ENCODE measurements at places on chromosomes 1 and 21.

- no peak for DNase-seq
Measured at GRCh38 chr1:150798525-150798924, 9.5 kb downstream of the CTSK start.

- no peak for DNase-seq
Measured at GRCh38 chr21:28025111-28025510, 967.6 kb downstream of the LTN1 start.

GRCh38 chr1:116671912-116672311 lies 4.4 kb upstream of the IGSF3 start:
- no peak for DNase-seq

- no peak for DNase-seq
Measured at GRCh38 chr1:117580882-117581281, 25.0 kb upstream of the TENT5C start.

DNA sequence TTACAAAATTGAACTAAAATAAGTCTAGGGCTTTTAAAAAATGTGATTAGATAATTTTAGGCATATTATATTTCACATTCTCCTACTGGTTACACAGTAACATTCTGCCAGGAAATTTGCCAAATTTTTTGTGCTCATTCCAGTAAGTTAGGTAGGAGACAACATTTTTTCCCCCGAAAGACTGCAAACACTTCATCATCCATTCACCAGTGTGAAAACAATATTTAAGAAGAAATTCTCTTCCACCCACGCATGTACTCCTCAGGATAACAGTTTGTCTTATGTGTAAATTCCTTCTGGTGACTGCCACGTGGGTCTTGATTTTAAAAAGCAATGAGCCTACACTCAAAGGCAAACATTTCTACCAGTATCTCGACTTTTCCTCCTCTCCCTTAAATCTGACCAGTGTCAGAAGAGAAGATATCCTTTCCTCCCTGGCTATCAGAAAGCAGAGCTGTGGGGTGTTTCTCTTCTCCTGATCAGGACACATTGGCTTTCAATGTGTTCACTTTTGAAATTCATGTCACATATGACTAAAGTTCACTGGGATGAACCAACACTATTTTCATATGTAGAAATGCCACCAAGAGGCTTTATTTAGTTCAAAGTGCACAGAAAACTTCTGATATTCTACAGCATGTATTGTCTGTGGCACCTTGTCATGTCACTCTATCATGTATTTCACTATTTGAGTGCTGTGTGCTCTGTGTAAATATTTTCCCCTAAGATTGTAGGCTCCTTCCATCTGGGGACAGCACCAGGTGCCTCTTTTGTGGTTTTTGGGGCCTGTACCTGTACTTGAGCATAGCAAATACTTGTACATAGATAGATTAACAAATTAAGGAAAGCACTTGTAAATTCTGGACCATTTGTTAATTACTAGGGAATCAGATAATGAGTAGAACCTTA lies 38.6 kb downstream of the LHX9 start:
- DNase-seq: no peak

DNA sequence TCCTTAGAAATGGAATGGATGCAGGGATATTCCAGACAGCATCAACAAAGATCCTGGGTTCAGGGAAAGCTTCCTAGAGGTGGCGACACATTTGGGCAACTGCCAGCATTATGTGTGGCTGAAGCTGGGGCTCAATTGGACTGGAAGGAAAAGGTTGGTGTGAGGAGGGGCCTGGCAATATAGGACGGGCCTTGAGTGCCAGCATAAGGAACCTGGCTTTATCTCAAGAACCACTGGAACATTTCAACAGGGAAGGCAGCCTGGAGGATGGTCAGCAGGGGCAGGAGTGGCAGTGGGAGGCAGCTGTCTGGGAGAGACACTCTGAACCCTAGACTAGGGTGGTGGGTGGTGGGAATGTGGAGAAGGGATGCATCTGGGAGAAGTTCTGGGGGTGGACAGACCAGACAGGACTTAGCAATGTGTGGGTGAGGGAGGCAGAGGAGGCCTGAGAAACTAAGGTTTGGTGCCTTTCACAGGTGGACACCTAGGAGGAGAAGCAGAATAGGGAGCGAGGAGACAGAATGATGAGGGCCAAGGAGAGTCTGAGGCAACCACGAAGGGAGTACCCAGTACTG lies 3.5 kb downstream of the SH3BGRL3 start:
- DNase-seq: no peak

- DNase-seq: no peak
Measured at GRCh38 chr1:7994827-7995226, 31.3 kb downstream of the ERRFI1 start.

DNA sequence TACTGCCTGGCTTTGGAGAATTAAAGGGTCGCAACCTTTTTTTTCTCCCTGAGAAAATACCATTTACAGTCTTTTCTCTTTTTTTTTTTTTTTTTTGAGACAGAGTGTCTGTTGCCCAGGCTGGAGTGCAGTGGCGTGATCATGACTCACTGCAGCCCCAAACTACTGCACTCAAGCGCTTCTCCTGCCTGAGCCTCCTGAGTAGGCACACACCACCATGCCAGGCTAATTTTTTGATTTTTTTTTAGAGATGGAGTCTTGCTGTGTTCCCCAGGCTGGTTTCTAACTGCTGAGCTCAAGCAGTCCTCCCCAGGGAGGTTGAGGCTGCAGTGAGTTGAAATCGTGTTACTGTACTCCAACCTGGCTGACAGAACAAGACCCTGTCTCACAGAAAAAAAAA lies 24.6 kb downstream of the UBE4B start:
- DNase-seq: no peak

- no peak for DNase-seq
Measured at GRCh38 chr1:151713874-151714273, 2.7 kb downstream of the CELF3 start.

- DNase-seq: no peak
Measured at GRCh38 chr1:59514061-59514909, 217.4 kb downstream of the FGGY start.

All from PC-9 (cell line).